Non-pigmented ciliary epithelial cell (primary cell): ENCODE measurements at places on chromosomes 16 and 17.

DNA sequence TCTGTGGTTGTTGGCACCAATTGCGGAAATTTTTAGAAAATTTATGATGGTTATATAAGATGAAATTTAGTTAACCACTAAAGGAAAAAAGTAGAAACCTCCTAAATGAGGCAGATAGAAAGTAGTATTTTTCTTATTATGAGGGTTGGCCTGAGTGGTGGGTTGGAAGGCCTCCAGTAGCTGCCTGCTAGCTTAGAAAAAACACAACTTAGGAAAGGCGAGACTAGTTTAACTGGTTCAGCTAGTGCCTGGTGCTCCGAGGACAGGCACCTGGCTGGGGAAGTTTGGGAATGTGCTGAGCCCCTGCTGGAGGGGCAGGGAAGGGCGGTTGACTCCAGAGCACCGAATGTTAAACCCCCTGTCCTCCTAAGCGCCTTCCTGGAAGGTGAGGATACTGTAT is 19.9 kb downstream of the LDHD start:
- no peak for DNase-seq

- DNase-seq, result no peak
Observed at GRCh38 chr17:13977837-13978236, 91.5 kb upstream of the COX10 start.

DNA sequence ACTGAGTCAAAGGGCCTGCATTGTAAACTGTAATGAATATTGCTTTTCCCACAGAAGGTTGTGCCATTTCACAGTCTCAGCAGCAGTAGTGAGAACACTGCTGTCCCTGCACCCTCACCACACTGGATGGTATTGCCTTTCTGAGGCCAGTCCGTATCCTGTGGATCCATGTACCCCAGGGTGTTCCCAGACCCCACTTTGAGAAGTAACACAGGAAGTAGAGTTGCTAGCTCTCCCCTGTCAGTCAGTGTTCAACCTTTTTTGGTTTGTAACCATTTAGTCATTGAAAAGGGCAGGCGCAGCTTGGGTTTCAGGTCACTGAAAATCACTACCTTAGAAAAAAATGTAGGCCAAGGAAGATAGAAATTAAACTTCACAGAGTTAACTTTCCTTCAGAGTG is 37.9 kb downstream of the SLFN12L start:
- DNase-seq, result no peak

DNA sequence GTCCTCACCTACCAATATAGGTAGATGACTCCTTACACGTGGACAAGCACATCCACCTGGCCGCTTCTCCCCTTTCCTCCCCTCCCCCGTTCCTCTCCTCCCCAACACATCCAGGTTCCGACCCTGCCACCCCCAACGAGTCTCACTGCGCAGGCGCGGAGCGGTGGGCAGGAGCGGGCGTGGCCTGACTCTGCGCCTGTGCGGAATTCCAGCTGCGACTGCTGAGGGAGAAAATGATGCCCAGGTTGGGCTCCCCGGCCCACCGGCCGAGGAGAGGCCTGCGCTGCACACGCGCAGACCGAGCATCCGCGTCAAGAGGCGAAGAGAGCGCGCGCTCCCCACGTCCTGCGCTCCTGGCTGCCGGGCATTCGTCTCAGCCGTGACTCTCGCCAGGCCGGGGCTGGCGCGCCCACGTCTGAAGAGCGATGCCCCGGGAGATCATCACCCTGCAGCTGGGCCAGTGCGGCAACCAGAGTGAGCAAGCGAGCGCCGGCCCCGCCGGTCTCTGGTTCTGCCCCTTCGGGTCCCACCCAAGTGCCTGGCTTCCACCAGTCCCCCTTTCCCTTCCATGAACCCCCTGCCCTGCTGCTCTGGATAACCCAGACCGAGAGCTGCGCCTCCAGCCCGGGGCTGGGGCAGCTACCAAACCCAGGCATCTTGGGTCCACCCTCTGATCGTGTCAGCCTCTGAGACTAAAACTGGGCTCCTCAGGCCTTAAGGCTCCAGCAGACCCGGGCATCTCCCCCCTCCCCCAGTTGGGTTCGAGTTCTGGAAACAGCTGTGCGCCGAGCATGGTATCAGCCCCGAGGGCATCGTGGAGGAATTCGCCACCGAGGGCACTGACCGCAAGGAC is at the start of gene TUBG2:
Gene TUBG2 (plus strand): TSS at position 206 of the 853 bp plus-strand sequence. CDS start 220 bp downstream, at position 426.
- no peak for DNase-seq

DNA sequence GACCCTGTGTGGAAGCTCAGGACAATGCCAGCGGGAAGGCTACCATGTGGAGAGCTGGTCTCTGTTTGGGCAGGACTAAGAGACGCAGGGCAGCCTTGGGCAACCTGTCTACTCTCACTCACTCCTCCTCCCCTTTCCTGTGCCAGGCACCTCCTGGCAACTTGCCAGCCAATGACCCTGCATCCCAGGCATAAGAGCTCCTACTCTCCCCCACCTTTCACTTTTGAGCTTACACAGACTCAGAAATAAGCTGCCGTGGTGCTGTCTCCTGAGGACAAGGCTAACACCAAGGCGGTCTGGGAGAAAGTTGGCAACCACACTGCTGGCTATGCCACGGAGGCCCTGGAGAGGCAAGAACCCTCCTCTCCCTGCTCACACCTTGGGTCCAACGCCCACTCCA is 2.6 kb downstream of the HBM start:
- DNase-seq, result no peak

DNA sequence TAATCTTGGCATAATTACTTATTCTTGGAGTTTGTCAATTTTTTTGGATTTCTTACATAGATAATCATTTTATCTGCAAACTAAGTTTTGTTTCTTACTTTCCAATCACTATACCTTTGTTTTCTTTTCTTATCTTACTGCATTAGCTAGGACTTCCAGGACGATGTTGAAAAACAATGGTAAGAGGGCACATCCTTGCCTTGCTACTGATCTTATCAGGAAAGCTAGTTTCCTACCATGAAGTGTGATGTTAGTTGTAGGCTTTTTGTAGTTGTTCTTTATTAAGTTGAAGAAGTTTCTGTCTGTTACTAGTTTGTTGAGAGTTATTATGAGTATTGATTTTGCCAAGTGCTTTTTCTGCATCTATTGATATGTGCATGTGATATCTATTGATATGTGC is 31.0 kb downstream of the CDH13 start:
- DNase-seq, result no peak

GRCh38 chr17:79452706-79453105 is 158.1 kb downstream of the RBFOX3 start:
- DNase-seq, result no peak
